Renal cortical epithelial cell (primary cell): ENCODE measurements at places on chromosomes 5 and 9. TPM values are rescaled to one million over a fixed set of nuclear protein-coding genes. Genes with fewer than 3 reads are reported as not detected.

DNA sequence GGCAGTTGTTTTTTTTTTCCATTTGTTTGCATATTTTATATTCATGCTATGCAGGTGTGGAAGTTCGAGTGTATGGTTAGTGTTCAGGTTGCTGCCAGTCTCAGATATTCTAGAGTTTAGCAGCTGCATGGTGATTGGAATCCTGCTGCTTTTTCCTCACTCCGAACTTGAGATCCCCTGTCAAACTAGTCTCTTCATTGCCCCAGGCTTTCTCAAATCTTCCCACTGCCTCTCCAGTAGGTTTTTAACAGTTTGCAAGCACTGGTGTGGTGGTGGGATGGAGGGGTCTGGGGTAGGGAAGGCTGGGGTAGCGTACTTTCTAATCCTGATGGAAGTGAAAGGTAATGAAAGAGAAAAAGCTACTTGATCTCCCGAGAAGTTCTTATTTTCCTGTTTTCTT, 112.9 kb downstream of the CHSY3 start:
- DNase-seq: no peak

The PCDHGA8 gene
- total RNA-seq: 0.69 and 1.6 TPM in 2 replicates

The INSL6 gene
- not detected in 2 replicates for total RNA-seq

- no peak for DNase-seq
Observed at GRCh38 chr9:98256756-98257155, 1.3 kb upstream of the TBC1D2 start.

- DNase-seq: no peak
Observed at GRCh38 chr9:78001946-78002731, 29.5 kb downstream of the GNAQ start.

DNA sequence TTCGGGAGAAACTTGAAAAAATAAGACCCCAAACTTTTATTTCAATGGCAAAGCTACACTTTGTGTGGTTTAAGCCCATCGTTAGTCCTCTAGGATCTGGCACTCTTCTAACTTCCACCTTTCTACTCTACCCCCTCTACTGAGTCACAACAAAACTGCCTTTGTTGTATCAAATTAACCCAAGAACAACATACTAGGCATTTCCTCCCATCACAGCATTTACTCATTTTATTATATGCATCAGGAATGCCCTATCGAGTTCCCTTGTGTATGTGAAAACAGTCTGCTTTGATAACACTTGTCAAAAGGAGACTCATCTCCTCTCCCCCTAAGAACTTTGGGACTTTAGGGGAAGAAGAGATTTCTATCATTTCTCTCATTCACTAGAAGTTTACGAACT, 158.9 kb upstream of the FREM1 start:
- no peak for DNase-seq

The MCCC2 gene
- 56.3 and 59.9 TPM in 2 replicates for total RNA-seq

- no peak for DNase-seq
Observed at GRCh38 chr5:67896311-67896929, 319.1 kb upstream of the PIK3R1 start.

The SHROOM1 gene
- 3.3 and 4.5 TPM in 2 replicates for total RNA-seq

DNA sequence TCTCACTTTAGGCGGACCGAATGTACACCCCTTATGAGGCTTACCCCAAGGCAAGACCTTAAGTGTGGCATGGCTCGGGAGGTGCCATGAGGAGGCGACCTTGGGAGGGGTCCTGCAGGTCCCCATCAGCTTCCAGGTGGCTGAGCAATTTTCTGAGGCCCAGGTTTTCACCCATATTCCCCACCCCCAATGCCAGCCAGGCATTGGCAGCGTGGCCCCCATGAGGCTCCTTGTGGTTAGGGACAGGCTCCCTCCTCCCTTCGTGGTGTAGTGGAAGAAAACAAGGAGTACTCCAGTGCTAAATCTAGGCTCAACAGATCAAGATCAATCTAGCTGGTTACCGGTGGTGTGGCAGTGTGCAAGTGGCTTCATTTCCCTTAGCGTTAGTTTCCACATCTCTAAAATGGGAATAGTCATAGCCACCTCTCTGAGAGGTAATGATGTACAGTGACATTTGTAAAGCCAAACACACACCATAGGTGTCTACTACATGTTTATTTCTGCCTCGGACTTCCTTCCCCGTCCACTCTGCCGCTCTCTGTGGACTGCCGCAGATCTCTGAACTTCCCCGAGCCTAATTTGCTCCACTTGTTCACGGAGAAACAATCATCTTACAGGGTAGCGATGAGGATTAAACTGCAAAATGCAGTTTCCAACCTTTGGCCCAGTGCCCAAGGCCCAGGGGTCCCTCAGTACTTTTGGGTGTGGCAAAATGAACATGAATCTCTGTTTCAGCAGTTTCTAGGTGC, 8.4 kb downstream of the LHX2 start:
- DNase-seq: no peak

The NKD2 gene
- total RNA-seq: 0.10 TPM in 1 of 2 replicates, not detected in the other

The PDE4D gene
- 13.2 and 26.9 TPM in 2 replicates for total RNA-seq

DNA sequence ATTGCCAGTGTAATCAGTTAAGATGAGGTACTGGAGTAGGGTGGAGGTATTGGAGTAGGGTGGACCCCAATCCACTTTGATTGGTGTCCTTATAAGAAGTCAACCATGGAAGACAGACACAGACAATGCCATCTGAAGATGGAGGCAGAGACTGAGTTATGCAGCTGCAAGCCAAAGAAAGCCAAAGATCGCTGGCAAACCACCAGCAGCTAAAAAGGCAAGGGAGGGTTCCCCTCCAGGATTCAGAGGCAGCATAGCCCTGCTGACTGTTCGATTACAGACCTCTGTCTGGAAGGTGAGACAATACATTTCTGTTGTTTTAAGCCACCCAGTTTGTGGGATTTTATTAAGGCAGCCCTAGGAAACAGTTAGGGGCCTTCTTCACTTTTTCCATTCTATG, 30.5 kb upstream of the CKMT2 start:
- no peak for DNase-seq

GRCh38 chr5:147448766-147449165, 61.1 kb downstream of the DPYSL3 start:
- DNase-seq: no peak

- DNase-seq: no peak
Observed at GRCh38 chr5:135444360-135444759, 2.8 kb downstream of the DCANP1 start.
